ENCODE measurements at places on chromosomes 4 and X. TPM values are rescaled to one million over a fixed set of nuclear protein-coding genes. Genes with fewer than 3 reads are reported as not detected.

TRIM75 gene
- not detected for polyA plus RNA-seq

TLR8 gene
- 48.5 TPM for polyA plus RNA-seq

SPANXB1 gene
- polyA plus RNA-seq: not detected

IL2 gene
- not detected for polyA plus RNA-seq

DNA sequence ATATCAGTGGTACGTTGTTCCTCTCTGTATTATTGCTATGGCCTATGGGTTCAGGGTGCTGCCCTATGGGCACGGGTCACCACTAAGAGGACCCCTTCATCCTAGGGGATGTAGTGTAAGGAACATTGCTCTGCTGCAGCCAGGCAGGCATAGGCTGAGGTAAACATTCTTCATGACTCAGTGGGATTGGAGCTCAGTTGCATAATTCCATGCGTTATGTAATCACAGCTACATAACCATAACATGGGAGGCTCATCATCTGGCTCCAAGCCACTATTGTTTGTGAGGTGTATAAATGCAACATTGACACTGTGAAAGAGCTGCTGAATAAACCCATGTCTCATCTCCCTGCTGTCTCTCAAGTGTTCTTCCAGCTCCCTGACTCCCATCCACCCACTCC, 375.2 kb downstream of the MAGEE1 start:
- DNase-seq: no peak
- H3K36me3 ChIP-seq: no peaks in the 10 kb centered on the region
- H3K4me1 ChIP-seq: no peaks in the 10 kb centered on the region
- no peak overlapping the region for H3K4me3 ChIP-seq
- H3K27me3 ChIP-seq: no peaks in the 10 kb centered on the region
- H3K27ac ChIP-seq: no peak overlapping the region

GRCh38 chrX:151702026-151702714, 6.9 kb downstream of the PRRG3 start:
- no peak overlapping the region for H3K27ac ChIP-seq
- no peaks in the 10 kb centered on the region for H3K27me3 ChIP-seq
- no peak for DNase-seq
- no peaks in the 10 kb centered on the region for H3K36me3 ChIP-seq
- H3K4me1 ChIP-seq: no peaks in the 10 kb centered on the region
- no peak overlapping the region for H3K4me3 ChIP-seq

GRCh38 chr4:85152480-85152879, 186.0 kb upstream of the WDFY3 start:
- H3K4me1 ChIP-seq: no peaks in the 10 kb centered on the region
- H3K27ac ChIP-seq: no peak overlapping the region
- no peak overlapping the region for H3K4me3 ChIP-seq
- no peaks in the 10 kb centered on the region for H3K27me3 ChIP-seq
- no peaks in the 10 kb centered on the region for H3K36me3 ChIP-seq

DNA sequence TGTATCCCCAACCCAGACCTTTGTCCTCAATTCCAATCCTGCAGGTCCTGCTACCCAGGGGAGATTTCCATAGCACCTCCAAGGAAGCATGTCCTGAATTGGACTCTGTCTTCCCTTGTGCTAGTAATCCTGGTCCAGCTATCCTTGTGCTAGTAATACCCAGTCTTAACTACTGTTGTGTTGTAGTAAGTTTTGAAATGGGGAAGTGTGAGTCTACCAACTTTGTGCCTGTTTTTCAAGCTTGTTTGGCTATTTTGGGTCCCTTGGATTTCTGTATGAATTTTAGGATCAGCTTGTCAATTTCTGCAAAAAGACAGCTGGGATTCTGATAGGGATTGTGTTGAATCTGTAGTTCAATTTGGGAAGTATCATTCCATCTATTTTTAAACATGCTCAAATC, 51.4 kb downstream of the CD99L2 start:
- H3K4me3 ChIP-seq: no peak overlapping the region
- H3K27me3 ChIP-seq: no peaks in the 10 kb centered on the region
- no peaks in the 10 kb centered on the region for H3K36me3 ChIP-seq
- H3K27ac ChIP-seq: no peak overlapping the region
- H3K4me1 ChIP-seq: peaks cover 65% of the 10 kb centered on the region
- DNase-seq: no peak

- H3K4me1 ChIP-seq: no peaks in the 10 kb centered on the region
- no peak for DNase-seq
- no peak overlapping the region for H3K4me3 ChIP-seq
- no peaks in the 10 kb centered on the region for H3K27me3 ChIP-seq
These were observed 185.0 kb upstream of the FAM241A start for GRCh38 chr4:111960241-111960667.

DNA sequence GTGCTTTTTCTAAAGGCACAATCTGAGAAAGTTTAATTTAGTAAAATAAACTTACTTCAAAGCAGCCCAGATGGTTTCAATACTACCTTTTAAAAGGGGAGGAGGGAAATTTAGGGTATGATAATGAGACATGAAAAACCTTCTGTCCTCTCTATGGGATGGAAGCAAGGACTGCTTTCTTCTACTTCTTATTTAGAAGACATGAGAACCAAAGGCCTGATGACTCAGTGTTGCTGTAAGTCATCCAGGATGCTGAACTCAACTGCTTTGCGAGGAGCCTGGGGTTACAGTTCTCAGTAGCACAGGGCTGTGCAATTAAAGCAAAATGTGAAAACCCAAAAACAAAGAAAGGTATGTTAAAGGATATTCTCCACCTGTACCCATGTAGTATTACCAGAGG, 140.8 kb upstream of the EDNRA start:
- H3K36me3 ChIP-seq: no peaks in the 10 kb centered on the region
- H3K4me1 ChIP-seq: no peaks in the 10 kb centered on the region
- H3K27ac ChIP-seq: no peak overlapping the region

GRCh38 chrX:51837921-51838320, 55.5 kb upstream of the MAGED1 start:
- H3K4me1 ChIP-seq: no peaks in the 10 kb centered on the region
- no peaks in the 10 kb centered on the region for H3K36me3 ChIP-seq
- H3K27me3 ChIP-seq: no peaks in the 10 kb centered on the region
- H3K4me3 ChIP-seq: no peak overlapping the region

GRCh38 chrX:30414144-30414543, 105.0 kb upstream of the NR0B1 start:
- no peaks in the 10 kb centered on the region for H3K4me1 ChIP-seq
- no peak overlapping the region for H3K27ac ChIP-seq
- no peak overlapping the region for H3K4me3 ChIP-seq
- no peaks in the 10 kb centered on the region for H3K36me3 ChIP-seq

GRCh38 chr4:156538210-156538609, 433.4 kb downstream of the PDGFC start:
- H3K4me1 ChIP-seq: no peaks in the 10 kb centered on the region
- no peak for DNase-seq
- no peak overlapping the region for H3K4me3 ChIP-seq
- H3K27me3 ChIP-seq: no peaks in the 10 kb centered on the region
- H3K36me3 ChIP-seq: no peaks in the 10 kb centered on the region

GRCh38 chr4:152727784-152728183, 48.0 kb upstream of the TMEM154 start:
- H3K27ac ChIP-seq: no peak overlapping the region
- no peaks in the 10 kb centered on the region for H3K27me3 ChIP-seq
- no peak overlapping the region for H3K4me3 ChIP-seq
- DNase-seq: peak; percentile 29
- H3K4me1 ChIP-seq: peaks cover 33% of the 10 kb centered on the region

DNA sequence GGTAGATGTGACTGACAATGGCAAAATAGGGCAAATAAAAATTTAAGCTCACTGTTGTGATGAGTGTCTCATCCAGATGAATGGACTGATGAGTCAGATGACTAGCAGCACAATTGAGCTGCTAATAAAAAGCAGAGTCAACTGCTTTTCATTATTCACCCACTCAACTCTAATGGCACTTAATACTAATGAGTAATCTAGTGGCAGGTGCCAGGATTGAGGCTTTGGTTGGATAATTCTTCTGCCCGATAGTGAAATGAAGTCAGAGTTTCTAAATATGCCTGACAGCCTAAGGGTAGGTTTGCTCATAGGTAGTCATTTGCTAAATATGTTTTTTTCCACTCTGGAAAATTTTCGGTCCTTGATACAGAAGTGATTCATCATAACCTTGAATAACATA, 10.4 kb downstream of the OGT start:
- peak; percentile 58 for DNase-seq
- H3K4me3 ChIP-seq: no peak overlapping the region
- H3K4me1 ChIP-seq: peaks cover 46% of the 10 kb centered on the region
- H3K27ac ChIP-seq: no peak overlapping the region
- peaks cover 50% of the 10 kb centered on the region for H3K36me3 ChIP-seq

- H3K4me1 ChIP-seq: no peaks in the 10 kb centered on the region
- no peaks in the 10 kb centered on the region for H3K36me3 ChIP-seq
- no peak overlapping the region for H3K4me3 ChIP-seq
- no peaks in the 10 kb centered on the region for H3K27me3 ChIP-seq
- no peak overlapping the region for H3K27ac ChIP-seq
- no peak for DNase-seq
These were observed 765 bp upstream of the SULT1E1 start for GRCh38 chr4:69860521-69861298.

DNA sequence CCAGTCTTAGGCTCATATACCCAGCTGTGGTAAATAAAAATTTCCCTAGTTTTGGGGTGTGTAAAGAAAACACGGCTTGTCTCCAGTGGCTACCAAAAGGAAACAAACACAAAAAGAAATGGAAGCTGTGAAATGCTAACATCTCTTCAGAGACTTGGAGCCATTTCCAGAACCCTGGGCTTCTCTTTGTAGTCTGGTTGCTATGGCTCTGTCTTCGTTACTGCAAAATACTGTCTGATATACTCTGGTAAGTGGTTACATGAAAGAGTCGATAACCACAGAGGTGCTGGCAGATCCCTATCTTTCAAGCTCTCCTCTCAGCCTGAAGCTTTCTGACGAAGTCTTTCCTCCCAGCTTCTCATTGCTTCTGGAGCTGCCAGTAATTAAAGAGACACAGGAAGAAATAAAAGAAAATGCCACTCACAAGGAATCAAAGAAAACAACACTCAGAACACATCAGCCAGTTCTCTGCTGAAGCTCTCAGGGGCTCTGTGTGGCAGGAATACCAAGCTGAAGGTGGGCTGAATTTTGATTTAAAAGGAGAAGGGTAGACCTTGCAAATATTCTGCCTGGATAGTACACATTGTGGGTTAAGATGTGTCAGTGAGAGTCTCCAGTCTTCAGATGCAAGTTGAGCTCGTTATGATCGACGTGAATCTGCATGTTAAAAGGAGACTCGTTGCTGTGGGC, 107.6 kb upstream of the FAM9C start:
- no peak overlapping the region for H3K27ac ChIP-seq
- no peaks in the 10 kb centered on the region for H3K4me1 ChIP-seq
- H3K4me3 ChIP-seq: no peak overlapping the region
- H3K27me3 ChIP-seq: peaks cover 11% of the 10 kb centered on the region
- no peaks in the 10 kb centered on the region for H3K36me3 ChIP-seq

Measured in CD14-positive monocyte (primary cell).